ENCODE measurements at places on chromosomes 4 and X.

- DNase-seq = no peak
Measured at GRCh38 chr4:26525136-26525770, 35.0 kb upstream of the CCKAR start.

GRCh38 chrX:47156611-47157520 is 11.8 kb downstream of the RBM10 start:
- DNase-seq = no peak

- DNase-seq = no peak
Measured at GRCh38 chrX:153931748-153932147, 3.1 kb downstream of the NAA10 start.

DNA sequence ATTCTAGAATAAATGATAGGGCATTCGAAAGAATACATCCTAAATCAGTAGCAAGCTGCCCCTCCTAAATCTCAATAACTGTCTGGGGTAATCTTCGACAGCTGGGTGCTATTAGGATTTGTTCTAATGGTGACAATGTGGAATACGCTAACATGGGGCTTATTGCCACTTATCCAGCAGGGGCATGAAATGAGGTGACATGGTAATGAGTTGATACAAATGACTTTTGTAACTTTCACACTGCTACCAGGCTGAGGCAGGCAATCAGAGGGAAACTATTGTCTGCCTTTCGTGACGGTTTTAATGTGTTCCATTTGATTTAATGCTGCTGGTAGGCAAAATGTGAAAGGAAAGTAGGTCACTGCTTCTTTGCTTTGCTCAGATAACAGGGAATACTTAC is 1047.4 kb upstream of the PABPC4L start:
- no peak for DNase-seq

DNA sequence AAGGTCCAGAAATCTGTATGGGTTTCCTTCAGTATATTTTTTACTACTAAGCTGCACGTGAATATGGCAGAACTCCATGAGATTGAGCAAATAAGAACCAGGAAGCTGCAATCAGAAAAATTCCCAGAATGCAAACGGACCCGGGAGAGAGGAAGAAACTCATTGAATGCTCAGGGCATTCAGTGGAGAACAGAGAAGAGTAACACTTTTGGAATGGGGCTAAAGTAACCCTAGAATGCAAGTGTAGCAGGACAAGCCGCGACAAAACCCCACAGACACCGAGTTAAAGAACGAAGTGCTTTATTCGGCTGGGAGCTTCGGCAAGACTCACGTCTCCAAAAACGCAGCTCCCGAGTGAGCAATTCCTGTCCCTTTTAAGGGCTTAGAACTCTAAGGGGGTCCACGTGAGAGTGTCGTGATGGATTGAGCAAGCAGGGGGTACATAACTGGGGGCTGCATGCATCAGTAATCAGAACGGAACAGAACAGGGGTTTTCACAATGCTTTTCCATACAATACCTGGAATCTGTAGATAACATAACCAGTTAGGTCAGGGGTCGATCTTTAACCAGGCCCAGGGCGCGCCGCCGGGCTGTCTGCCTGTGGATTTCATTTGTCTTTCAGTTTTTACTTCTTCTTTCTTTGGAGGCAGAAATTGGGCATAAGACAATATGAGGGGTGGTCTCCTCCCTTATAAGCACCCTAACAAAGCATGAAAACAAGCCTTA is 56.4 kb downstream of the RAB28 start:
- no peak for DNase-seq

- DNase-seq = peak; percentile 4
Measured at GRCh38 chrX:38166478-38167083, 54.1 kb downstream of the SRPX start.

DNA sequence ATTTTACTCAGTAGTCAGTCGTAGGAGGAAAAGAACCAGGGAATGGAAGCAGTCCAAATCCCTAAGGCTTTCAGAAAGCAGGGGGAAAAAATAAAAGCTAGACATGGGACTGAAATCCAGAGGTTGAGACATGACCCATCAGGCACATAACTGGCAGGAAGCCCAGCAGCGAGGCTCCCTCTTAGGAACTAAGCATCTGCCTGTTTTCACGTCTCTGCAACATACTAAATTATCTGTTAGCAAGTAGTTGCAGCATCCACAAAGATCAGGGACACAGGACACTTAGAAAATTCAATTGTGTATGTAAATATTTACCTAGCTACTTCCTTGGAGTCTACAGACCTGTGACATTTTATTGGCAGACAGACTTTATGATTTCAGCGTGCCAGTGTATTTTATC is 118.0 kb upstream of the EDNRA start:
- DNase-seq = no peak

DNA sequence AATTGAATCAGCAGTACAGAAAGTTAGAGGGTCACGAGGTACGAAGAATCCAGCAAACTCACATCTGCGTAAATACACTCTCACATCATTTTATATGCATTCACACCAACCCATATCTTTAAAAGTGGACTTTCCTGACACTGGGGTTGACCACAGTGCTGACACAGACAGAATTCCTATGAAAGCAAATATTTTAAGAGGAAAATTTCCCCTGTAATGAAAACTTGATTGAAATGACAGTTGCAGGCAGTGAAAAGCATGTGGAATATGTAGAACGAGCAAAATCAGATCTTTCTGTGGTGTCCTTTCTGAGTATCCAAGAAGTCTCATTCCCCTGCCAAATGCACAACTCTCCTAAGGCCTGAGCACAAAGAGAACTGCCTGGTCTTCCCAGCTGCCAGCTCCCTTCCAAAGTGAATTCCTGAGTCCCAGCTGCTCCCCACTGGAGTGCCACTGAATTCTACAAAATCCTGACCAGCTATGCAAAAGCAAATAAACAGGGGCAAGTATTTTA is 50.5 kb upstream of the FAM9C start:
- no peak for DNase-seq

- DNase-seq = no peak
Measured at GRCh38 chrX:27976284-27976683, 5.0 kb downstream of the DCAF8L1 start.

DNA sequence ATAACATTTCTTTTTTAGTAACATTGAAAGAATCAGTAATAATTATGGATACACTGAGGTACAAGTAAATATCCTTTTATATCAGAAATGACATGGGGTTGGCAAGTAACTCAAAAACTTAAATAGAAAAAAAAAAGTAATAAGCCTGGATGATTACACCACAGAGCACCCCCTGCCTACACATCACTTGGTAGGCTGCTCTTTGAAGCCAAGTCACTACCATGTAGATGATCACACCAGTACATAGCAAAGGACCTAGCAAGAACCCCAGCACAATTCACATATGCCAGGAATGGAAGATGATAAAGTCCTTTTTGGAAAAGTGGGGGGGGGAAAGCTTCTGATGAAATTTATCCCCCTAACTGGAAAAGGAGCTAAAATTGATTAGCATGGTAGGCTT is 56.9 kb downstream of the METTL14 start:
- no peak for DNase-seq

DNA sequence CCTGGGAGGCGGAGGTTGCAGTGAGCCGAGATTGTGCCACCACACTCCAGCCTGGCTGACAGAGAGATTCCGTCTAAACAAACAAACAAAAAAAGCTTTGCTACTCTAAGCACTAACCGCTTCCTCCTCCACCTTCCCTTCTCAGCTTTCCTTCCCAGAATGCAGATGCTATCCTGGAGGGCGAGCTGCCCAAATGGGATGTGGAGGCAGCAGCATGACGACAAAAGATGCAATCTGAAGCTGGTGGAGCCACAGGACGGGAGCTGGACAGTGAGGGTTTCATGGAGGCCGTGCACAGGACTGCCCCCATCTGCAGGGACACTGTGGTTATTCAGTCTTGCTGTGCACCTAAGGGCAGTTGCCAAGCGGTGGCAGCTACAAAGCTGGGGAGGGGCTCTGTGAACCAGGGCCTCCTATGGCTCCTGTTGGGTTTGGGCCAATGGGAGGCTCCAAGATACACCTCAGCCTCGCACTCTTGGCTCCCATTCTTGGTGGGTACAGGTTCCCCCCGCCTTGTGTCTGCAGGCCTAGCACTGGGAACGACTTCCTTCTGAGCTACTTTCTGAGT is 47.4 kb downstream of the WDR1 start:
- no peak for DNase-seq

- DNase-seq = no peak
Measured at GRCh38 chr4:77827343-77827742, 8.2 kb upstream of the CNOT6L start.

DNA sequence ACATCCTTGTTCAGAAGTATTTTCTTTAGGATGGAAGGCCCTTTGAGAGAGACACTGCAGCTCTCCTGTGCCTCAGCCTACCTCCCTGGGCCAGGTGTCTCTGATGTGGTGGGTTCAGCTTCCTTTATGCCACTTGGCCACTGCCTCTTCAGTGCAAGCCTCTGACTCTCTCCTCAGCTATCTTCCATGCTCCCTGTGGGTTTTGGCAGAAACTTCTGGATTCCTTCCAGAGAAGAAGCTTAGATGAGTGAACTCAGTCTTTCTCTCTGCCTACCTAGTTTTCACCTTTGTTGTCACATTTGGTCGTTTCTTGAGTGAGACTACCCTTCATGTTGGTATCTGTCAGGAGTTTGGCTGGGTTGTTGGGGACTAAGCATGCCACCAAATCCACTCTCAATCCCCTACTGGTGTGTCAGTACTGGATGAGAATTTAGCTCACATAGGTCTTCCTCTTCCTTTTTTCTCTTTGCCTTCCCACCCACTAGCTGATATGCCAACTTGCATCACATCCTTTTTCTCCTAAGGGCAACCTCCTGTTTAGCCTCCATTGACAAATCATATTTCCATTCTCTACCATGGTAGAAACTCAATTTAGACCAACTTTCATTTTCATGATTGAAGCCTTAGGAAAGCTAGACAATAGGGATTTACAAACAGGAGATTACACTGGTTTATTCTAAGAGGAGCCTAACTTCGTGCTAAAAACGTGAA is 32.0 kb downstream of the IL15 start:
- no peak for DNase-seq

Measured in glomerular endothelial cell (primary cell).